A172 (cell line): ENCODE measurements at places on chromosomes 6 and 20.

DNA sequence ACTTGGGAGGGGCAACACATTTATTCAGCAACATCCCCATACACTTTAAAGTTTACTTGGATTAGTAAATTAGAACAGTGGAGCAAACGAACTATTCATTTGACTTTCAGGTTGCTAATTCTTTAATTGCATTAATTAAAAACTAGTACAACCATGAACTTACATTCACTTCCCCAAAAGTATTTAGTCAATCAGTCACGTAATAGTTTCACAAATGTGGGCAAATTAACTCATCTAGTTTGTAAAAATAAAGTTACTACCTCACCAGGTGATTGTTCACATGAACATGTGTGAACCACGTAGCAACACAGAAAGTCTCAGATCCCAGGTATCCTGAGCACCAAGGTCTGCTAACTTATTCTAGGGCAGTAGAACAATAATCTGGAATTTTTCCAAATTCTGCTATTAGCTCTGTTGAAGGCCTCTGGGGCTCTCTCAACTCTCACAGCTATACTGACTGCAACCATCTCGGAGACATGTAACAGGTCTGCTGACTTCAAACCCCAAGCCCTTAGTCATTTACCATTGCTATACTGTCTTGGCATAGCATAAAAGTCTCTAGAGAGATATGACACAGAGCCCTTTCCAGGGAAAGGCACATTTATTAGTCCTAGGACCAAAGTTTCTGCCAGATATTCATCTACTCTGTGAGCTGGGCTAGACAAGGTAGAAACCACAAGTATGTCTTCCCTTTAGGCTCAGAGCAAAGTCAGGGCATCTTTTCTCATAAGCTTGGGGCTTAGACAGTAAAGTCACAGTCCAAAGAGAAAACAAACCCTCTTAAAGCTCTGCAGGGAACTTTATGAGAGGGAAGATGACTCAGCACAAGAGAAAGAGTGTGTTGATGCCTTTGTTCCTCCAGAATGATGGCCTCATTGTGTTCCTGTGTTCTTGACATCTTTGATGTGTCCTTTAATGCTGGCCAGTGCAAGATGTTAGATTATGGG, 50.9 kb upstream of the CCDC28A start:
- DNase-seq = peak; percentile 69

- DNase-seq = no peak
Observed at GRCh38 chr6:62367601-62368000, 81.6 kb upstream of the KHDRBS2 start.

GRCh38 chr6:79134699-79135474, 56.8 kb upstream of the PHIP start:
- no peak for DNase-seq

DNA sequence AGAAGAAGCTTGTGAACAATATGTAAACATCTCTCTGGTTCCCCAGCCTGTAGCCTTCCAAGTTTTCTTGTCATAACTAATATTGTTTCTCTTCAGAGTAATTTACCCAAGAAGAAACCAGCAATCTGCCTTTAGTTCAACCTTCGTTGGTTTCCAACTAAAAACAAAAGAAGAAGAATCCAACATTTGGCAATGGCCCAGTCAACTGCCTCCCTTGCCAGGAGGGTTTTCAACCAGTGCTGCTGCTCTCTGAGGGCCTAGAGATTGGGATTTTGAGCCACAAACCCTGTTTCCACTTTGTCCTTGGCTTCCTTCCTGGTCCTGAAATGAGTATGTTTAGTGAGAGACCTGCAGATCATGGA, 395.8 kb upstream of the CNR1 start:
- DNase-seq = no peak

DNA sequence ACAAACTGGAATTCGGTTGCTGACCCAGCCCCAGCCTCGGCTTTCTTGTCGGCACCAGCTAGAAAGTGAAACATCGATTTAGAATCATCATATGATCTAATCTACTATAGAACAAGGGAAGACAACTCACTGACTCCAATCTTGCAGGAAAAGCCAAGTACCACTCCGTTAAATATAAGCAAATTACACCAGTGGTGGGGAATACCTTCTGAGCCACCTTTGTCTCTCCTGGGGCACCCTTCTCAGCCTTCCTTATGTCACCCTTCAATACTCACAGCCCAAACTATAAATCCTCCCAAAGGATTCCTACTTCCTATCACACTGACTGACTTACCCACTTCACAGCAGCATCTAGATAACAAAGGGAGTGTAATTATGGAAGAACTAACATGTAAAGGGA, 7.5 kb downstream of the RPS10 start:
- no peak for DNase-seq
